ENCODE measurements at places on chromosomes 13 and 19.

GRCh38 chr19:913080-913748, at the start of gene R3HDM4:
Gene R3HDM4, minus strand, starts transcription at chr19:913219. Its CDS starts 62 bp downstream, at chr19:913157.
- DNase-seq, result peak; percentile 92

GRCh38 chr13:21657538-21657937, 13.3 kb upstream of the FGF9 start:
- DNase-seq, result no peak

GRCh38 chr13:39970177-39970846, 314.9 kb downstream of the COG6 start:
- no peak for DNase-seq

DNA sequence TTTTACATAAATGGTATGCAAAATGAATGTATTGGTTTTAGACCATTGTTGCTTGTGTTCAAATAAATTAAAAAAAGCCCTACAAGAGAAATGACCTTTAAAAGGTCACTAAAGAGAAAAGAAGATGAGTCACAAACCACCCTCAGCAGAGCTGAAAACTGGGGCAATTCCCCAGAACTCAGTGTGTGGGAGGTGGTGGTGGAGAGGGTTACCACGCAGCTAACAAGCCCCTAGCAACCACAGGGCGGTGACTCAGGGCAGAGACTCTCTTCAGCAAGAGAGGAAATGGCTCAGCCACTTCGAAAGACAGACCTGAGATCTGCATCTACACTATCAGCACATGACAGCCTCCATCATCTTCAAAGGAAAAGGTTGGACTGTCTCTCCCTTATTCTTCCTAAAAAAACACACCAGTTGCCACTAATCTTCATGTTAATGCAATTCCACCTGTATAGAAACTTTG, 29.4 kb upstream of the NDFIP2 start:
- DNase-seq, result peak; percentile 84

DNA sequence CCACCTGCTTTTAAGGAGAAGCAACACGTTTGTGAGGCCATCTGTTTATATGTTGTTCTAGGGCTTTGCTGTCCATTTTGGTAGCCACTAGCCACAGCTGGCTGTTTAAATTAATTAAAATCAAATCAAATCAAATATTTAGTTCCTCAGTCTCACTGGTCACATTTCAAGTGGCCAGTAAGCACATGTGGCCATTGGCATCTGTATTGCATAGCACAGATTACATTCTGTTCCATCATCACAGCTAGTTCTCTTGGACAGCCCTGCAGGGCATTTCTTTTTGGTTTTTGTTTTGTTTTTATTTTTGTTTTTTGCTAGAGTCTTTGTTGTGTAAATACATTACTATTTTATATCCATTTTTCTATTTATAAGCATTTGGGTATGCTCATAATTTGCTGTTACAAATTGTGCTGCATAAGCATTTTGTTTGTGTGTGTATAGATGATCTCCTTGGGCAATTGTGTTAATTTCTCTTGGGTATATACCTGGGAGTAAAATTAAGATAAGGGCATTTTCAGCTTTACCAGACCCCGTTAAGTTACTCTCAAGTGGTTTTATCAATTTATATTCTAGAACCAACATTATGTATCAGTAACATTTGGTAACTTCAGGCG, 31.3 kb downstream of the SAE1 start:
- DNase-seq, result no peak

GRCh38 chr19:14118165-14119051, 846 bp upstream of the PRKACA start:
- DNase-seq, result peak; percentile 60

- DNase-seq, result no peak
Measured at GRCh38 chr19:53545271-53546065, 7.5 kb downstream of the ZNF331 start.

DNA sequence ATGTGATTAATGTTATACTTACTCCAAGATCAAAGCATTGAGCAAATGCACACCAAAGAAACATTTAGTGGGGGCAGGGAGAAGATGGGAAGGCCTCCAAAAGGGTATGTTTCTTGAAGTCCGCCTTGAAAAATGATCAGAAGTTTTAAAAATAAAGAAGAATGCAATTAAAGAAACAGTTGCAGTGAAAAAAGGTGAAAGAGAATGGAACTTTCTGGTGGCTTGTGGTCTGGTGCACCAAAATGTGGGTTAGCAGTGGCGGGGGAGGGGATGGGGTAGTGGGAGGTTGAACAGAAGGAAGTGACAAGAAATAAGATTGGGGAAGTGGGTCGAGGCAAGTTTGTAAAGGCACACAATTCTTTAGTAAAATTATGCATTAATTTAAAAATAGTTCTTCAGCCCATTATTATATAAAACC, 2.5 kb downstream of the LCP1 start:
- DNase-seq, result peak; percentile 80

DNA sequence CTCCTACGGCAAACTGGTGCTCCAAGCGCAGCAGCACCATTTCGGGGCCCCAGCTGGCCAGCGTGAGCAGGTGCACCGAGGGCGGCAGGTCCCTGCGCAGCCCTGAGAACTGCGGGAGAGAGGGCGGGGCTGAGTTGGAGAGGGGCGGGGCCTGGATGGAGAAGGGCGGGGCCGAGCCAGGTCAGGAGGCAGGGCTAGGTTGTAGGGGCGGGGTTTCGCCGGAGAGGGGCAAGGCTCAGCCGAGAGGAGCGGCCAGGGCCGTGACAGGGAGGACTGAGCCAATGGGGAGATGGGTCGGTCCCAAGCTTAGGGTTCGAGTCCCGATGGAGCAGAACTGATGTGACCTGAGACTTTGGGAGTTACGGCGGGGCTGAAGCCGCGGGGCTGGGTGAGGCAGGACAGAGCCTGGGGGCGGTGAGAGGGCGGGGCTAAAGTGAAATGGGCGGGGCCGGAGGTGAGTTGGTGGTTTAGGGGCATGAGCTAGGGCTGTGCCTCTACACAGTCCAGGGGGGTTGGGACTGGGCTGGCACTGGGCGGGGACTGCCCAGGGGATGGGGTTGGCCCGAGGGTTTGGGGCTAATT, 19.0 kb downstream of the MAN2B1 start:
- peak; percentile 44 for DNase-seq

- DNase-seq, result no peak
Measured at GRCh38 chr19:13814550-13814949, 19.3 kb downstream of the ZSWIM4 start.

- no peak for DNase-seq
Measured at GRCh38 chr19:46404055-46404752, 9.2 kb downstream of the CCDC8 start.

GRCh38 chr13:67062160-67062559, 168.0 kb downstream of the PCDH9 start:
- DNase-seq, result no peak

DNA sequence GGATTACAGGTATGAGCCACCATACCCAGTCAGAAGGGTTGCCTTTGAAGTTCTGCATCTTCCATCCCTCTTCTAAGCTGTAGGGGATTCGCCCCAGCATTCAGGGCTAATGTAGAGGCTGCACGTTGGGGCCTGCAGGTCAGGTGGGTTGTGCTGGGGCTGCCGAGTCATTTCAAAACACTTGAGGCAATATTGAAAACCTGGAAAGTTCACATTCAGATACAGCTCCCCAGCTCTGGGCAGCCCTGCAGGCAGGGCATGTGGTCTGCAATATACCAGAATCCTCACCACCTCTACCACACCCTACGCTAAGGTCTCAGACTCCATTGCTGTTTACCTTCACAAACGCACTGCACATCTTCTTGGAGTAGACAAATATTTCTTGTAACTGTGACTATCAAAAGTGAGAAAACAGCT, 24.6 kb downstream of the CCNE1 start:
- no peak for DNase-seq

DNA sequence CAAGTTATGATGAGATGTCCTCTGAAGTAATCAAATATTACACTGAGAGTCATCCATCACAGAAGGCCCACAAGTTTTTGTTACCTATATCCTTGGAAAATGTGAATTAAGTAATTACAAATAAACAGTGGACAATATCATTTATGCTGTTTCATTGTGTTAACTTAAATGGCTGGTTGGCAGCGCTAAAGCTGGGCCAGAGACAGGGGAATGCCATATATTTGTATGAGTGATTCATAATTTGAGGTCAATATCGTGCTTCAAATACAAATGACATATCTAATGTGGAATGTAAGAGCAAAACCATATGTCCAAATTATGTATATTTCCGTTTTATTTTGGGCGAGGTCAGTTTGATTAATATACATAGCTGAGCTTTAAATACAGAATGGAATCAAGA, 1556.2 kb downstream of the SLITRK5 start:
- DNase-seq, result no peak

- peak; percentile 65 for DNase-seq
Measured at GRCh38 chr13:79194272-79194671, 211.8 kb downstream of the RBM26 start.

- DNase-seq, result no peak
Measured at GRCh38 chr19:19147344-19147743, 9.1 kb upstream of the TMEM161A start.

DNA sequence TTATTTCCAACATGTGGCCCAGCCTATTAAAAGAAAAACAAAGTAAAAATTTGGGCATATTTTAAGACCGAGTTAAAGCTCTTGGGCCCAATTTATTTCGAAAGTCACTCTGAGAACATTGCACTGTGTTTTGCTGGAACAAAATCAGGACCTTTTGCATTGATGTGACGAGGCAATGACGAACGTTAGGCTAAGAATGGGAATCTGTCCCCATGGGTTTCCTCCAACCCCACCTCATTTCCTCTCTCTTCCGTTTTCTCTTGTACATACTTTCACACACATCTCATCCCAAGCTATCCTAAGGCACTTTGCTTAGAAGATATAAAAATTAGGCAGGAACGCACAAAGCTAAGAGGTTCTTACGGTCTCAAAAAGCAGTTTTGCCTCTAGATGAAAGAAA, 22.1 kb downstream of the EDNRB start:
- no peak for DNase-seq

GRCh38 chr13:59901191-59901590, 262.5 kb downstream of the DIAPH3 start:
- no peak for DNase-seq

- DNase-seq, result no peak
Measured at GRCh38 chr13:21362741-21363140, 96.4 kb downstream of the ZDHHC20 start.

- no peak for DNase-seq
Measured at GRCh38 chr13:45492538-45492937, 27.8 kb downstream of the COG3 start.

DNA sequence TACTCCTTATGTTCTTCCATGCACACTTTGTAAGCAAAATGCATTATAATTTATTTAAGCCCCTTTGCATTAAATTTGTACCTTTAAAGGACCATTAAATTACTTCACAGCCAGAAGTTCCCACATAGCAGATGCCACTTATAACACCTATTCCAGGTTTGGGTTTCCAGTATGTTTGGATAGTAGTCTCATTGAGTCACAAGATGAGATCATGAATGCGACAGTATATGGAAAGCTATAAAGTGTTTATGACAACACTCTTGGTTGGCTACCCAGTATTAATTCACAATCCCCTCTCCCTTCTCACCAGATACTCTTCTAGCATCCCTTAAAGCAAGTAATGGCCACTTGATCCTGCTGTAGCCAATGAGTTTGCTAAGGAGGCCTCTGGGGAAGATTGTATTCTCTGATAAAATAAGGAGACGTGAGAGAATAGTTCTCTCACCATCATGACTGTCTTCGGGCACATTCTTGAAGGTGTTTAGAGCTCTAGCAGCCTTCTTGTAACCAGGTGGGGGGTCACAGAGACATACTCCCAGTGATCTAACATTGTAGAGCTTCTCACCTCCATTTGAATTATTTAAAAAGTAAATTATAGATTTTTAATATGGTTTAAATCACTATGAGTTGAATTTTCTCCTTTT, 2.8 kb upstream of the LHFPL6 start:
- no peak for DNase-seq

Measured in CD4-positive, alpha-beta T cell treated with Interleukin-10 for 1 hour (primary cell).